ENCODE measurements at places on chromosomes 4 and X.

- no peak for DNase-seq
Measured at GRCh38 chrX:9163214-9163709, 129.3 kb upstream of the FAM9B start.

GRCh38 chr4:21415728-21416127, 532.8 kb downstream of the KCNIP4 start:
- DNase-seq: no peak

GRCh38 chr4:39555472-39555871, 28.2 kb upstream of the UGDH start:
- no peak for DNase-seq

DNA sequence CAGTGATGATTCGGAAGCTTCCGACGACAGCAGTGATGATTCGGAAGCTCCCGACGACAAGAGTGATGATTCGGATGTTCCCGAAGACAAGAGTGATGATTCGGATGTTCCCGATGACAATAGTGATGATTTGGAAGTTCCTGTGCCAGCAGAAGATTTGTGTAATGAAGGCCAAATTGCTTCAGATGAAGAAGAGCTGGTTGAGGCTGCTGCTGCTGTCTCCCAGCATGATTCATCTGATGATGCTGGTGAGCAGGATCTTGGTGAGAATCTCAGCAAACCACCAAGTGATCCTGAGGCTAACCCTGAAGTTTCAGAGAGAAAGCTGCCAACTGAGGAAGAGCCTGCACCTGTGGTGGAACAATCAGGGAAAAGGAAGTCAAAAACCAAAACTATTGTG, 14.2 kb downstream of the CXCR3 start:
- no peak for DNase-seq

DNA sequence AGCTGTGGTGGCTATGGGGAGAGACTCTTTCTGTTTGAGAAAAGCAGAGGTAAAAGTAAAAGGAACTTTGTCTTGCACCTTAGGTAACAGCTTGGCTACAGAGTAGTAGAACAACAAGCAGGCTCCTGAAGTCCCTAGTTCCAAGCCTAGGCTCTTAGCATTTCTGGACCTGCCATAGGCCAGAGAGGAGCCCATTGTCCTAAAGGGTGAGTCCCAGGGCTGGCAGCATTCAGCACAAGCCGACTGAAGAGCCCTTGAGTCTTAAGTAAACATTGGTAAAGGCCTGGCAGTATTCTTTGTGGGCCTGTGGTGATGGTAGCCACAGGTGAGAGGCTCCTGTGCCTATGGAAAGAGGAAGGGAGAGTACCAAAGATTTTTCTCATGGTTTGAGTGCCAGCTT, 38.2 kb downstream of the CSN3 start:
- DNase-seq: no peak

GRCh38 chrX:152428120-152428519, 23.0 kb downstream of the GABRA3 start:
- DNase-seq: no peak

GRCh38 chrX:133513123-133513522, 97.8 kb upstream of the GPC4 start:
- no peak for DNase-seq

DNA sequence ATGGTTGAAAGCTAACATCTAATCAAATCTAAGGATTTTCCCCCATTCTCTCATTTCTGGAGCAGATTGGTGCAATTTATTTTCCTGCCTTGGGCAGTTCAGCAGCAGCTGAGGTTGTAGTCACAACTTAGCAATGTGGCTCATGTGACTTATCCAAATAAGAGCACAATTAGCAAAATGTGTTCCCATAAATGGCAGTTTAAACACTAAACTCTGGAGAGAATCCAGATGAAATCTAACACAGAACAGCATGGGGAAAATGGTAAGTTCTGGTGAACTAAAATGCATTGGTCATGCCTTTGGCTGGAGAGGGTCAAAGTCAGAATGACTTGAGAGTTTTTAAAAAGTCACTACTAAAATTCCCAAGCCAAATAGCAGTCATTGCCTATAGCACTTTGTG, 422.6 kb upstream of the DIPK2B start:
- DNase-seq: no peak

DNA sequence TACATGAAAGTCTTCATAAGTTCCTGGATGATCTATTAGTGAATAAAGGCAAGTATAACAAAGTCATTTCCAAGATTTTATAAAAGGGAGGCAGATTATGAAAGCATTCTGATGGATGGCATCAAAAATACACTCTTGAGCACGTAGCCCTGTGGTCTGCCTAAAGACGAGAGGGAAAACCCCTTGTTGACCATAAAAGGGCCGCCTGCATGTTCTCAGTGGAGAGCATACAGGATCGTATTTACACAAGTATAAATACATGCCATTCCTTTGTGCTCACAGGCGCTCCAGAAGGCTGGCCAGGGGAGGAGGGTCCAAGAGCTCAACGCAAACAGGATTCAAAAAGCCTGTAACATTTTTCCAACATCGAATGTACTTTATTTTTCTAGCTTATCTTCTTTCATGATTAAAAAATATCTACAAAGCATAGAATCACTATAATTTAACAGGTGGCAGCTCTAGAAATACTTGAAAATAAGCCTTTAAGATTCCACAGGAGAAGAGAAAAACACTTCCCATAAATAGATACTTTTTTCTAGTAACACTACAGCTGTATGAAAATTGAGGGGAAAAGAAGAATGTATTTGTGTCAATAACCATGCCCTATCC, 29.6 kb downstream of the PDGFC start:
- DNase-seq: no peak

- no peak for DNase-seq
Measured at GRCh38 chrX:107565931-107566603, 62.2 kb upstream of the PRPS1 start.

GRCh38 chr4:87491436-87491835, 37.7 kb downstream of the SPARCL1 start:
- DNase-seq: no peak

- DNase-seq: no peak
Measured at GRCh38 chrX:123971982-123972381, 10.5 kb downstream of the STAG2 start.

GRCh38 chr4:93072292-93072691, 756.3 kb upstream of the ATOH1 start:
- no peak for DNase-seq

- no peak for DNase-seq
Measured at GRCh38 chr4:140993370-140993769, 139.9 kb downstream of the RNF150 start.

DNA sequence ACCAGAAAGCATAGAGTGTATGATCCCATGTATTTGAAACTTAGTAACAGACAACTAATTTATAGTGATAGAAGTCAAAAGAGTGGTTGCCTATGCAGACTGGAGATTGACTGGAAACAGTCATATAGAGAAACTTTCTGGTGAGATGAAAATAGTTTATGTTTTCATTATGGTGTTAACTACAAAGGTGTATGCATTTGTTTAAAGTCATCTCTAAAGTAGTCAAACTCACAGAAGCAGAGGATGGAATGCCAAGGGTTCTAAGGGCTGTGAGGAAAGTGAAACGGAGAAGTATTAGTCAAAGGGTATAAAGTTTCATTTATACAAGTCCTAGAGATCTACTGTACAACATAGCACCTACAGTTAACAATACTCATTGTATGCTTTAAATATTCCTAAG, 45.8 kb downstream of the ENOX2 start:
- no peak for DNase-seq

DNA sequence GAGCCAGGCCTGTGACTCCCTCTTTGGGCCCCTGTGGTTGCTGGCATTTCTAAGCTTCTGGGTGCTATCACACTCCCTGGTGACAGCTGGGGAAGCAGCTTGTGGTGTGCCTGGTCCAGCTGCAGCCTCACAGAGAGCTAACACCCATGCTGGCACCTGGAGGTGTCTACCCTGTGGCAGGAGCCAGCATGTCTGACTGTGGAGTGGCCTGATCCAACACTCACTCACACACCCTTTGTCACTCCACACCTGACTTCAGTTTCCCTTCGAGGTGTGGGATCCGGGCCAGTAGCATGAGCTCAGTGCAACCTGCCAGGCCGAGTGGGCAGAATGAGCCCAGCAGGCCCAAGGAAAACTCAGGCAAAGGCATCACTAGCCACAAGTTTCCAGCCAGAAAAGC, 67.5 kb downstream of the TECRL start:
- DNase-seq: no peak

GRCh38 chr4:33184657-33185290, 2464.6 kb downstream of the PCDH7 start:
- no peak for DNase-seq

- DNase-seq: no peak
Measured at GRCh38 chr4:140358281-140358680, 15.2 kb upstream of the SCOC start.

DNA sequence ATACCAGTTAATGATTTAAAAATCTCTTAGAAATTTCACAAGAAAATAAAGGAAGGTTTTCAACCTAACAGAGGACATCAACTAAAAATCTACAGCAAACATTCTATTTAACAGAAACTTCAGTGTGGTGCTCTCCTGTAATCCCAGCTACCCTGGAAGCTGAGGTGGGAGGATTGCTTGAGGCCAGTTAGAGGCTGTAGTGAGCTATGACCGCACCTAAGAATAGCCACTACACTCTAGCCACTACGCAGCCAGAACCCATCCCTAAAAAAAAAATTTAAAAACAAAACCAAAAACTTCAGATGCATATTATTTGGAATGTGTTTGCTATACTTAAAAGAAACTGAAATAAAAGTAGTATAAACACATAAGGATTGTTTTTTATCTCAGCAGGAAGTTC, 7.2 kb upstream of the FHIP1A start:
- no peak for DNase-seq

DNA sequence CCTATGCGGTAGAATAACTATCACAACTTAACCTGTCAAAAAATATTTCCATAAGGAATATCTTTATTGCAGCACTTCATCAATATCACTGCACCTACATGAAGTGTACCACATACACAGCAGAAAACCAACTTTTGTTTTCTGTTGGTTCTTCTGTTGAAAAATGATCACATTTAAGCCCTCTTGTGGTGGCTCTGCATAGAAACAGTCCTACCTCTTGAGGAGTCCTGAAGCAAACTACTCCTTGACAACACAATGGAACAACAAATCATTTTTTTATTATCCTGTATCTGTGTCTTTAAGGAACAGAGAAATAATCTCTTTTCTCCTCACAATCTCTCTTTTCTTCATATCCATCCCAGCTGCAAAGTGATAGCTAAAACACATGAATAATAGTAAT, 39.8 kb upstream of the ATOH1 start:
- no peak for DNase-seq

GRCh38 chrX:136589966-136590365, 58.0 kb downstream of the VGLL1 start:
- no peak for DNase-seq

DNA sequence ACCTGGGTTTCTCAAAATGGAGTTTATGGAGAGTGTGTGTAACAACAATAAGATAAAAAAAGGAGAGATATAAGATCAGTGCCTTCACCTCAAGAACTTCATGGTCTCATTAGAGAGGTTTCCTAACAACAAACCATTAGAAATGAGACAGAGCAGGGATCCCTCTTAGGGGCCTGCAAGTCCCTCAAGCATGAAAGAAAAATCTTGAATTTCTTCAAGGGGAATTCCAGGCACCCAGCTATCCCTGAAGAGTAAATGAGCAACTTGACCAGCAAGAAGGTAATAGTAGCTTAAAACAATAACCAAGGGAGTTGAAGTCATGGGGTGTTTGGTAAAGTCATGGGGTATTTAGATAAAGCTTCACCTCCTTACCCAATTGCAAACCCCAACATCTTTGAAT, 49.7 kb upstream of the TLR3 start:
- no peak for DNase-seq

DNA sequence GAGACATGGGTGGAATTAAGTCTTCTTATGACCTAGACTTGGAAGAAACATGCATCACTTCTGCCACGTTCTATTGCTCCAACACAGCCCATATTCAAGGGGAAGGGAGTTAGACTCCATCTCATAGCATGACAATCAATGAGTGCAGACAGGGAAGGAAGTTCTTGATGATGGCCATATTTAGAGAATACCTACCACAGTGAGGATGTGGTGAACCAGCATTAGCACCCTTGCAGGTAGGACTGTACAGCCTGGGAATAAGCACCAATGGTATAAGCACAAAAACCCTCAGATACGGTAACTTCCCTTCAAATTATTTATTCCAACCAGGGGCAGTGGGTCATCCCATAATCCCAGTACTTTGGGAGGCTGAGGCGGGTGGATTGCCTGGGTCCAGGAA, 29.8 kb downstream of the PAGE2 start:
- no peak for DNase-seq

DNA sequence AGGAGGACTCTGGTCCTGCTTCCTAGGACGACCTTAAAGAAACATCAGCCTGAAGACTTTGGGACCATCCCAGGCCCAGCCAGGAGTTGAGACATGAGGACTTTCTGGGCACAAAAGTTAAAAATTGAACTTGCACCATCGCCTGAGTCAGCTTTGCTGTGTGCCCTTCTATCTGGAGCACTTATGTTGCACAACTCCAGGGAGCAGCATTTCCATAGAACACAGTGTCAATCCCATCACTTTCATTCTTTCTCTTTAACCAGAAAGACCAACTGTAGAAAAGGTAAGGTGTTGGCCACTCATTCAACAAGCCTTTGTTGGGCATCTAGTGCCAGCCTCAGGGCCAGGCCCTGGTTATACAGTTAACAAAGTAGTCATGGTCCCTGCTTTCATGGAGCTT, 8.6 kb upstream of the CLDN24 start:
- DNase-seq: no peak

DNA sequence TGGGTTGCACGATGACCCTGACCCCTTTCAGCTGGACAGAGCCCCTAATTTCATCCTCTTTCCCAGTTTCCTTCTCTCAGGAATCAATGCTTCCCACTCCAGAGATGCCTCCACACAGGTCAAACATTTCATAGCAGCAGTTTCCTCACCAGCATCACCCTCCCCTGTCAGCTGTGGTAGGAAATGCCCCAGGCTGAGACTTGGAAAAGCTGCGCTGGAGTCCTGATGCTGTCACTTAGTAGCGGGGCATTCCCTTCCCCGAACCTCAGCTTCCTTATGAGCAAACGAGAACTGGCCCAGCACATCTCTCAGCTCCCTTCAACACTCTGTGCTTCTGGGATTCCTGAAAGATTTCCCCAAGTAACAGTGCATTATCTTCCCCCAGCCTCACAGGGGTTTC, 2.7 kb downstream of the GJB1 start:
- DNase-seq: no peak

DNA sequence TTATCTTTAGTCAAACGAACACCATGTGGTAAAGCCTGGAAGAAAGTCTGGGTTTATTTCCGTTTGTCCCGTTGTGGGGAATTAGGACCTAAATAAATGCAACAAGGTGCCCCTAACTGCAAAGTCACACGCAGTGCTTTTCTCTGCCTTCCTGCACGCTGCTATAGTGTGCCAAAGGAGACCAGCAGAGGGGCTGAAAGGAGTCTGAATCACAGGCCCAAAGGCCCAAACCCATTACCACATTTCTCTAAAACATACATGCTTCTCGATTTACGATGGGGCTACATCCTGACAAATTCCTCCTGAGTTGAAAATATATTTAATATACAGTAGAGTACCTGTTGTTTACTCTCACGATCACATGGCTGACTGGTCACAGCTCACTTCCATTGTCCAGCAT, 4.5 kb downstream of the VEGFC start:
- no peak for DNase-seq

All from T-helper 22 cell (primary cell).